Bronchial smooth muscle cell (primary cell): ENCODE measurements at places on chromosomes 16 and 17. TPM values are rescaled to one million over a fixed set of nuclear protein-coding genes. Genes with fewer than 3 reads are reported as not detected.

NHERF2 gene
- 34.4 and 41.2 TPM in 2 replicates for total RNA-seq

CDRT15L2 gene
- total RNA-seq = not detected in 2 replicates

DNASE1L2 gene
- 0.95 and 1.1 TPM in 2 replicates for total RNA-seq

TTLL6 gene
- total RNA-seq = not detected in 2 replicates

NPIPB13 gene
- total RNA-seq = 1.1 and 1.7 TPM in 2 replicates
